Activated T-cell treated with anti-CD3 and anti-CD28 coated beads for 1 hour (primary cell): ENCODE measurements at places on chromosomes 2 and 18.

GRCh38 chr2:208280234-208280633, 14.2 kb downstream of the PIKFYVE start:
- DNase-seq: no peak

- DNase-seq: no peak
These were observed 165.1 kb downstream of the FMNL2 start for GRCh38 chr2:152499896-152500735.

DNA sequence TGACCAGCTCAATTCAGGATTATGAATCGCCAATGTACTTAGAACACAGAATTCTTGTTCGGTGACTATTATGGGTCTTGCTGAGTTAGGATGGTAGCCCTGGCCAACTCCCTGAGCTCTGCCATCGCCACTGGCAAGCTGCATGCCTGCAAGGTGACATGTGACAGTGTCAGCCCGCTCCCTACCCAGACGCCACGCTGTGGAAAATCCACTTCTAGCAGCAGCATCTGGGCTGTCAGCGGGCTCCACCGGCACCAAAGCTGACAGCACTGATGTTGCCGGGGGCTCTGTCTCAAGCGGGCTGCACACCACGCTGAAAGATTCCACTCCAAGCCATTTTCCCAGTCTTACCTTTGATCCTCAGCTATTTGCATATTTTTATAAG, 100.7 kb downstream of the MYT1L start:
- no peak for DNase-seq

DNA sequence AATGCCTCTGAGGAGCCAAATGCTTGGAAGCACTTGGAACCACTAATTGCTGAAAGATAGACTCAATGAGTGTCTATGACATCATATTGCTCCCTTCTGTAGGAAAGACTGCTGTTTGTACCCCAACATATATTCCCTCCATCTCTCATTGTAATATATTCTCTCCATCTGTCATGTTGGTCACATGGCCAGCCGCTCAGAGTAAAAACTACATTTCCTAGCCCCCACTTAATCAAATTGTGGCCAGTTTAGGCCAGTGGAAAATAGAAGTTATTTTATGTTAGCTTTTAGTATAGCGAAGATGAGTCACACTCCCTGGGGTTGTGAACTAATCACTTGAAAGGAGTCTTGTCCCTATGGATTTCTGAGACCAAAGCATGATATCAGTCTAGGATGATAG, 160.2 kb downstream of the HNMT start:
- DNase-seq: no peak

- DNase-seq: no peak
These were observed 168.7 kb upstream of the AGAP1 start for GRCh38 chr2:235325151-235325550.

DNA sequence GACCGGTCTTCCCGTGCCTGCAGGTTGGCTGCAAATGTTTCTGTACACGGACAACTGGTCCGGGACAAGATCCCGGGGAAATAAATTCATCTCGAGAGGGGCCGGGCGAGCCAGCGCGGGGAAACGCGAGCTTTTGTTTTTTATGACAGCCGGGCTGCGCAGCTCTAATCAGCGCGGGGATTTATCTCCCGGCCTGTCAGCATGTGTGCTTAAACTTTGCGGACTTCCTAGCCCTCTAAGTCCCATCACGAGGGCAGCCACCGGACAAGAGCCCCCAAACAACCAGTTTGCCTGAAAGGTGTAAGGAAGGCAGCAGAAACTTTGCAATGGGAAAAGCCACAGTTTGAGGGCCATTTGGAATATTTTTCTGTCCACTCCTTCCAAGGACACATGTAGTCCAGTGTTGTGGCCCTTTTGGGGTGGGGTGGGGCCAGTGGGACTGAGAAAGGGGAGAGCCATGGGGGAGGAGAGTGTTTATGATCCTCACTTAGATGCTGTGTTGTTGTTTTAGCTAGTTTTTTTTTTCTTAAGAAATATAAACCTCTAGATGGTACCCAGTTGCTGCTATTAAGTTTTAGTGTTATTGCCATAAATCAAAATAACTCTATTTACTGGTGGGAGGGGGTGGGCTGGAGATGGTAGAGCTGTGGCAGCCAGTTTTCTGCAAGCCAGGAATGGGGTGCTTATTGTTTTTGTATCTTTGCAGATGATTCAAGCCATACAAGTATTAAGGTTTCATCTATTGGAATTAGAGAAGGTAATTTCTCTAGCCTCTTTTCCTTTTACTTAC, 6.0 kb downstream of the MEIS1 start:
- DNase-seq: no peak

DNA sequence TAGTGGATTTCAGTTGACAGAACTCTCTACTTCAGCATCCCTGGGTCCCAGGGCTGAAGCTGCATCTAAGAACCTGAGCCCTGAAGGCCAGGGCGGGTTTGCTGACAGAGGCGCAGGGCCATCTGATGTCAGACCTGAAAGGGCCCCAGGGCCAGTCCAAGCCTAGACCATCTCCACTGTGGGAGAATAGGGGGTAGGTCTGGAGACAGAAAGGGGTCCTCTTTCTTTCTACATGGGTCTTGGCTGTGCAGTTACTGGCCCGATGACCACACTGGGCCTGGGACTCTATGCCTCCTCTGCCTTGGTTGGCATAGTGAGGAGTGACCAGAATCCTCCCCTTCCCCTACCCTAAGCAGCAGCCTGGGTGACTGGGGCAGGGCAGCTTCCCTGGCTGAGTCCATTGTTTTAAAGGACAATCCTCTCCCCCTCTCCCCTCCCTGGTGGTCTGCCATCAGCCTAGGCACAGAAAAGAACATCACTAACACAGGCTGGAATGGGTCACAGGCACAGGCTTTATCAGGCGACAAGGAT, 34.5 kb downstream of the HS1BP3 start:
- no peak for DNase-seq
